Thymus (tissue), 14 donors: ENCODE measurements at places on chromosomes 4 and X. TPM values are rescaled to one million over a fixed set of nuclear protein-coding genes. Genes with fewer than 3 reads are reported as not detected.

- no peak for DNase-seq
Measured at GRCh38 chrX:143633461-143634308, 2.2 kb downstream of the SLITRK4 start.

The CDKL5 gene
- 4.5 TPM for total RNA-seq

The AKAP4 gene
- not detected for total RNA-seq

DNA sequence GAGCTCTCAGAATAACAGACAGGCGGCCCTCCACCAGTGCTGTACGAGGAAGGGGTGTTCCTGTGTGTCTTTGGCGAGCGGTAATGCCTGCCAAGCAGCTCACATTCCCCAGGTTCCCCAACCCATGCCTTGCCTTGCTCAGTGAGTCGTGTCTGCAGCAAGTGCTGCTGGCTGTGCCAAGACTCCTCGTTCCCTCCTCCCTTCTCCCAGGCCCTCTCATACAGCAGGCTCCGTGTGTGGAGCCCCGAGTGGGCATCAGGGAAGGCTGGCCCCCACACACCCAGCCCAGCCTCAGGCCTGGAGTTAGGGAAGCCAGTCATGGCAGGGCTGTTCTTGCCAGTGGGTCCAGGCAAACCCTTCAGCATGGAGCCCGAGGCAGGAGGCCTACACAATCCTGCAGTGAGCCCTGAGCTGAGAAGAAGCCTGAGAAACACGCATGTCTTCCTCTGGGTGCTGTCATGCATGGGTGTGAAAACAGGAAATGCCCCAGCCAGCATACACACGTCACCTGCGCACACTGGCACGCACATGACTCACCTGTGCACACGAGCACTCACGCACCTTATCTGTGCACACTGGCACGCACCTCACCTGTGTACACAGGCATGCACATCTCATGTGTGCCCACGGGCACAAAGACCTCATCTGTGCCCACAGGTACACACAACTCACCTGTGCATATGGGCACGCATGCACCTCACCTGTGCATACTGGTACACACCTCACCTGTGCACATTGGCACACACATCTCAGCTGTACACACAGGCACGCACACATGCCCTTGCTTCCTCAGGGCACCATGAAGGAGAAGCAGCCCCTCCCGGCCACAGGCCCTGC is 238.7 kb downstream of the DHRSX start:
- DNase-seq, result no peak

DNA sequence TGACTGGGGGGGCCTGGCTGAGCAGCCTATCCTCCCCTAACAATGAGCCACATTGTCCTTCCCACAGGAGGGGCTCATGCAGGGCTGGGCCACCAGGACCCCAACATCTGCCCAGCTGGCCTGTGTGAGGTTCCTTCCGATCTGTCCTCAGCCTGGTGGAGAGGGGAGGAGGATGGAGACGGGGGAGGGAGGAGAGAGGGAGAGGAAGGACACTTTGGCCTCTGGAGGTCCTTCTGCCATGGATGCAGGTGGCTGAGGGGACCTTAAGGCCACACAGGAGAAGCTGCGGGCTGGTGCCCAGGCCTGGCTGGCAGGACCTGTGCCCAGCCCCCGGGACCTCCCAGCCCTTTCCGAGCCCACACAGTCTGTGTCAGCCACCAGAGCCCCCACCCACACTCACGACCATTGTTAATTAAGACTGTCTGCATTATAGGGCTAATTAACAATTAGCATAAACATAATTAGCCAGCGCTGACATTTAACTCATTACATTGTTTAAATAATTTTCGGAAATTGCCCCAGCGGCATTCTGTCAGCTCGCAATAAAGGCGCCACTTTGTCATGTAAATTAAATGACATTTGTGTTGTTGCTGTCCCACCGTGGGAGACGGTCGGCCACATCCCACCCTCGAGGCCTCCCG is 53.0 kb upstream of the NKX1-1 start:
- DNase-seq, result no peak

The FRAS1 gene
- total RNA-seq, result 1.6 TPM

- DNase-seq, result no peak
Measured at GRCh38 chr4:85372966-85373365, 102.0 kb upstream of the ARHGAP24 start.

GRCh38 chr4:167114416-167114971 is 119.8 kb downstream of the SPOCK3 start:
- DNase-seq, result no peak

DNA sequence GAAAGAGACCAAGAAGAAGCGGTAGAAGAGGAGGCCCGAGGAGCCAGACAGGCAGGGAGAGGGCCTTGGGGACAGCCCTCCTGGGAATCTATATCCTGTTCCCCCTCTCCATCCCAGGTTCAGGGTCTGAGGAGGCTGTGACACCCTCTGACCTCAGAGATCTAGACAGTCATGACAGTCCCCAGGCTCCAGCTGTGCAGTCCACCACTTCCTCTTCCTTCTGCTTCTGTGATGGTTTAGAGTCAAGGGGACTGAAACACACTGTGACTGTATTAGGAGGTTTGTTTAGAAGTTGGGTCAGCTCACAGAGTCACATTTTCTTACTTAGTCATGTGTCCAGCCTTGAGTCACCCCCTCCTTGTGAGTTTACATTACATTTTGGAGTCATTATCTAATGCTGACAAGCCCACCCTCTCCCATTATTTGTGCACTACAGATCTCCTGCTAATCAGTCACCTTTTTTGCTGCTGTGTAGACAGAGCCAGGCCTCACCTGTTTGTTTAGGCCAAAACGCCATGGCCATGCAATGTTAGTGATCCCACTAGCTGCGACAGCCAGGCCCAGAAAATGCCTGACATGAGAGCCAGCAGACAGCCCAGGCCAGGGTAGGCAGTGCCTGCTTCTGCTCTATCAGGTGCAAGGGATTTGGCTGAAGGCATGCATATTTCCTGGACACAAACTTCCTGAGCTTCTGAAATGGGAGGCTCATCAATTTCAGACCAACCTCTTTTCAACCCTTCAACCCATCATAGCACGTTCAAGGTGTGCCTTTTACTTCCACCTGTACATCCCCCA is 26.0 kb downstream of the MANBA start:
- DNase-seq, result no peak

GRCh38 chr4:19711871-19712270 is 539.8 kb upstream of the SLIT2 start:
- no peak for DNase-seq

DNA sequence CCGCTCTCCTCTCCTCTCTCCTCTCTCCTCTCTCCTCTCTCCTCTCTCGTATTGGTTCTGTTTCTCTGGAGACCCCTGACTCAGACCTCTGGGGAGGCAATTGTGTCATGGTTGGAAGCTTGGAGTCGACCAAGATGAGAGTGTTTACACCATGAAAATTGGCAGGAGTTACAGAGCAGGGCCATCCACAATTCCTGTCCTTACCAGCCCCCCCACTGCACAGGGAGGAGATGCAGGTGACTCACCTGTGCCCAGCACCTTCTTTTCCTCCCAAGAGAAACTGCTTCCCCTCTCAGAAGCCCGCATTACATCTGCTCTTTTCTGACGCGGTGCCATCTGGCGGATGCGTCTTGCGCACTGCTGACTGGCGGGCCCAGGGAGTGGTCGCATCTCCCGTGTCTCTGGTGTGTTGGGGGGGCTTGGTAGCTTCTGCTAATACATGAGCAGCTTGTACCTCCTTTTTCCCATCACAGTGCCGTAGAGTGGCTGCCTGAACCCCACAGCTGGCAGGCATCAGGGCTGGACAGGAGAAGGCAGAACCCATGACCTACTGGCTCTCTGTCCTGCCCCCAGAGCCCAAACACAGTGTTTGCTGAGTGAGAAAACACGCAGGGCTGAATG is 31.4 kb upstream of the GPR78 start:
- DNase-seq, result no peak

DNA sequence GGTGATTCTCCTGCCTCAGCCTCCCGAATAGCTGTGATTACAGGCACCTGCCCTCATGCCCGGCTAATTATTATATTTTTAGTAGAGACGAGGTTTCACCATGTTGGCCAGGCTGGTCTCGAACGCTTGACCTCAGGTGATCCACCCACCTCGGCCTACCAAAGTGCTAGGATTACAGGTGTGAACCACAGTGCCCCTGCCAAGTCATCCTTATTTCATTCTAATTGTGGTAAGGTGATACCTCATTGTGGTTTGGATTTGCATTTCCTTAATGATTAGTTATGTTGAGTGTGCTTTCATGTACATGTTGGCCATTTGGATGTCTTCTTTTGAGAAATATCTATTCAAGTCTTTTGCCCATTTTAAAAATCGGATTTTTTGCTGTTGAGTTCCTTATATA is 93.0 kb downstream of the USP9X start:
- DNase-seq, result no peak

GRCh38 chr4:1086011-1086410 is 27.4 kb downstream of the RNF212 start:
- no peak for DNase-seq

The BTK gene
- 6.5 TPM for total RNA-seq

GRCh38 chrX:107454302-107454701 is 4.8 kb downstream of the FRMPD3 start:
- no peak for DNase-seq
